ENCODE measurements at places on chromosomes 5 and 9.

- DNase-seq = no peak
Observed at GRCh38 chr9:35748242-35748857, 678 bp downstream of the GBA2 start.

DNA sequence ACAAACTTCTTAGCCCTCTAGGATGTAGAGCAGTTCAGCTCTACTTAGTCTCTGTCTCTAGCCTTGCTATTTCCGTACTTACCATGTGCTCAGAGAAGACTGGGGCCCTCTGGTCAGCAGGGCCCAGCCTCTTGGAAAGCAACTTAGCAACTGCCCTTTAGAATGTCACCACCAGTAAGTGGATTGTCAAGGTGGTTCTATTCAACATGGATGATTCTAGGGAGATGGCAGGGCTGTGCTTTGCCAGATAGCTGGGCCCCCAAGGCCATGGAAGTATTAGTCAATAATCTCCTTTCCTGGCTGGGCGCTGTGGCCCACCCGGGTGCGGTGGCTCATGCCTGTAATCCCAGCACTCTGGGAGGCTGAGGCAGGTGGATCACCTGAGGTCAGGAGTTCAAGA is 177.6 kb upstream of the MVB12B start:
- no peak for DNase-seq

- DNase-seq = no peak
Observed at GRCh38 chr9:120571443-120572257, 8.3 kb downstream of the CDK5RAP2 start.

DNA sequence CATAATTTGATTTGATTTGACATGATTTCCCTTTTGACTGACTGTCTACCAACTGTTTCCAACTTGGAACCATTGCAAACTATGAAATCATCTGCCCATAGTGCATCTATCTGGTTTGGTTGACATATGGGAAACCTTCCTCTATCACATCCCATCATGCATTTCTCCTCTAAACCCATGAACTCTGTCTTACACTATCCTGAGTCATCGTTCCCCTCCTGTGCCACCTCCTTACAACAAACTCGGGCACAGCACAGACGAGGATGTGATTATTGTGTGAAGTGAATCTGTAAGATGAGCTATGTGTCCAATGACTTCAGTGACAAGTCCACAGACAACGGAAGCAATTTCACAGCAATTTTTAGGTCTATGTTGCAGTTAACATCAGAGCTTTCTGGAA is 126.1 kb downstream of the NPR3 start:
- DNase-seq = no peak

All from H1 (cell line).